ENCODE measurements at places on chromosomes 16 and 17. TPM values are rescaled to one million over a fixed set of nuclear protein-coding genes. Genes with fewer than 3 reads are reported as not detected.

- no peaks in the 10 kb centered on the region for H3K27me3 ChIP-seq
- no peaks in the 10 kb centered on the region for H3K4me1 ChIP-seq
- no peaks in the 10 kb centered on the region for H3K36me3 ChIP-seq
- DNase-seq, result peak; percentile 20
- H3K4me3 ChIP-seq, result no peak overlapping the region
These were observed 151.7 kb downstream of the ANKFN1 start for GRCh38 chr17:56305007-56305406.

GRCh38 chr16:24819462-24820040, 26.2 kb upstream of the SLC5A11 start:
- no peak for DNase-seq
- H3K4me1 ChIP-seq, result no peaks in the 10 kb centered on the region
- no peaks in the 10 kb centered on the region for H3K27me3 ChIP-seq
- H3K4me3 ChIP-seq, result no peak overlapping the region
- peaks cover 87% of the 10 kb centered on the region for H3K36me3 ChIP-seq
- H3K27ac ChIP-seq, result peak overlapping the region; percentile 63

DNA sequence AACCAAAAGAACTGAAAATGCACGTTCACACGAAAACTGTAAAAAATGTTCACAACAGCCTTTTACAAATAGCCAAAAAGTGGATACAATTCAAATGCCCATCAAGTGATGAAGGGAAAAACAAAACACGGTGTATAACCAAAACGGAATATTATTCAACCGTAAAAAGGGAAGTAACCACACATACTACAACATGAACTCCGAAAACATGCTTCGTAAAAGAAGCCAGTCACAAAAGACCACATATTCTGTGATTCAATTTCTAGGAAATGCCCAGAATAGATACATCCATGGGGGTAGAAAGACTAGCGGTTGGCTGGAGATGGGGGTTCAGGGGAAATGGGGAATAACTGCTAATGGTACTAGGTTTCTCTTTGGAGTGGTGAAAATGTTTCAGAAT, 81.5 kb upstream of the TRAP1 start:
- peaks cover 7% of the 10 kb centered on the region for H3K4me1 ChIP-seq
- no peaks in the 10 kb centered on the region for H3K27me3 ChIP-seq
- DNase-seq, result no peak
- no peak overlapping the region for H3K4me3 ChIP-seq

- DNase-seq, result peak; percentile 67
- no peaks in the 10 kb centered on the region for H3K27me3 ChIP-seq
- H3K4me3 ChIP-seq, result no peak overlapping the region
These were observed 1.4 kb upstream of the UNK start for GRCh38 chr17:75783069-75783783.

DNA sequence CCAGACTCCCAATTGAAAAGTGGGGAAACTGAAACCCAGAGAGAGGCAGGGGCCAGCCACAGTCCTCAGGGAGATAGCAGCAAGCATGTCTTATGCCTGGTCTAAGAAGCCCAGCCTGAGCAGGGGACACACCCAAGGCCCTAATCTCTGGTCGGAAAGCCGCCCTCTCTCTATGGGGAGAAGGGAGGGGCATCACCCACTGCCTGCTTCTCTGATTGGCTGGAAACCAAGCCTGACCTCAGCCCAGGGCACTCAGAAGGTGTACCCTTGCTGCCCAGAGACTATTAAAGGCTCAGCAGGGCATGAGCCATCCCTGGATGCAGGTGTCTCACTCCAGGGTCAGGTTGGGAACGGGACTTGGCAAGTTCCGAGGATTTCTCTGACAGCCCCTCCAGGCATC, 5.7 kb upstream of the KRT13 start:
- H3K27ac ChIP-seq, result no peak overlapping the region
- DNase-seq, result no peak
- no peak overlapping the region for H3K4me3 ChIP-seq
- H3K27me3 ChIP-seq, result no peaks in the 10 kb centered on the region

- no peaks in the 10 kb centered on the region for H3K36me3 ChIP-seq
- H3K27ac ChIP-seq, result no peak overlapping the region
- H3K4me1 ChIP-seq, result no peaks in the 10 kb centered on the region
- no peaks in the 10 kb centered on the region for H3K27me3 ChIP-seq
These were observed 256.1 kb downstream of the CDH8 start for GRCh38 chr16:61780161-61780560.

DNA sequence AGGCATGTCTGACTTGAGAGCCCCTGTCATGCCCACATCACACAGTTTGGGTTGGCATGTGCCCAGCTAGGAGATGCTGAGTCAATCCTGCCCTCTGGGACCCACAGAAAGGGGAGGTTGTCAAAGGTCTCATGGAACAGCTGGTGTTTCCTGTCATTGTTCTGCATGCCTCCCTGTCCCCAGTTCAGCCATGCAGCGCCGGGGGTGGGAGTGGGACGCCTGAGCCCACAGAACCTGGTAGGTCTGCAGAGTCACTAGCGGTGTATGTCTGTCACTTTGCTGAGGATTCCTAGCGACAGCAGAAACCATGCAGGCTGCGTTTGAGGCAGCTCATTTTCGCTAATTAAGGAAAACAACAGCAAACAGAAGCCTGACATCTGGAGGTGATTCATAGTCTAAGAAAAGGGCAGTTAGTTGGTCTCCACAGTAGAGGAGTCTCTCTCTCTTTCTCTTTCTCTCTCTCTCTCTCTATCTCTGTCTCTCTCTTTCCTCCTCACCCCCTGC, 19.6 kb upstream of the CCL1 start:
- H3K27ac ChIP-seq, result no peak overlapping the region
- no peak for DNase-seq
- no peak overlapping the region for H3K4me3 ChIP-seq
- no peaks in the 10 kb centered on the region for H3K36me3 ChIP-seq

DNA sequence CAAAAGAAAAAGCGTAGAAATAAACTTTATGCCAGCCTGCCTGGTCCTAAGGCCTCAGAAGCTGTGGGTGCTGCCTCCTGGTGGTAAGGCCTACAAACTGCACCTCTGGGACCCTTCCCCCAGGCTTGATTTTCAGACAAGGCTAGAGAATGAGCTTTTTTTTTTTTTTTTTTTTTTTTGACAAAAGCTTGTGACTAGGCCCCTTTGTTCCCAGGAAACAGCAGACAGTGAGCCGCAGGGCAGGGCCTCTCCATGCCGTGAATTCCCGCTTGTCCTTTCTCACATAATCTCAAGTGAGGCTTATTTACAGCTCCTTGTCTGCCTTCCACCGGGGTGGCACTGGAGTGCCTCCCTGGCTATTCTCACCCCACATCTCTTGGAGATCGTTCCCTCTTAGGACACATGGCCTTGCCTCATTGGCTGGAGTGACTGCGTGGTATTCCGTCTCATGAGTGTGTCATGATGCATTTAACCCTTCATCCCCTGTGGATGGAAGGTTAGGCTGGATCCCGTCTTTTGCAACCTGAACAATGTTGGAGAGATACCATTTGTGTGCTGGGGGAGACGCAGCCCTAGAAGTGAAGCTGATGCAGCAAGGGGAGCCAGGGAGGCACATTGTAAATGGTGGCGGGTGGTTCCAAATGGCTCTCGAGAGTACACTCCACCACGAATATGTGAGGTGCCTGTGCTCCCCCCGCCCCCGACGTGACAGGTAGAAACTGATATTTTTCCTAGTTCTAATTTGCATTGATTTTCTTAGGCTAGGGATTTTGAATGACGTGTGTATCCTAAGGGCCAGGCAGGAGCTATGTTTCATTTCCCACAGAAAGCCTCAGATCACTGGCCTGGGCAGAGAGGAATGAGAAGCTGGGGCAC, 49.6 kb downstream of the USP22 start:
- peak overlapping the region; percentile 17 for H3K27ac ChIP-seq
- H3K4me1 ChIP-seq, result peaks cover 6% of the 10 kb centered on the region
- DNase-seq, result peak; percentile 92
- H3K27me3 ChIP-seq, result no peaks in the 10 kb centered on the region
- H3K36me3 ChIP-seq, result 0 out of 2 replicates have a peak, but pooled peaks cover 3% of the 10 kb centered on the region
- no peak overlapping the region for H3K4me3 ChIP-seq

GRCh38 chr17:57355090-57355859, 99.0 kb downstream of the MSI2 start:
- H3K4me1 ChIP-seq, result peaks cover 28% of the 10 kb centered on the region
- no peaks in the 10 kb centered on the region for H3K27me3 ChIP-seq
- no peak overlapping the region for H3K4me3 ChIP-seq
- no peaks in the 10 kb centered on the region for H3K36me3 ChIP-seq
- no peak overlapping the region for H3K27ac ChIP-seq

- H3K27me3 ChIP-seq, result peaks cover 78% of the 10 kb centered on the region
- peak; percentile 97 for DNase-seq
- H3K27ac ChIP-seq, result no peak overlapping the region
- peak overlapping the region; percentile 81 for H3K4me3 ChIP-seq
These were observed 46.5 kb downstream of the SRCIN1 start for GRCh38 chr17:38559051-38559879.

- DNase-seq, result peak; percentile 83
- peaks cover 16% of the 10 kb centered on the region for H3K4me1 ChIP-seq
- peak overlapping the region; percentile 86 for H3K4me3 ChIP-seq
- H3K36me3 ChIP-seq, result no peaks in the 10 kb centered on the region
- no peak overlapping the region for H3K27ac ChIP-seq
These were observed 27.8 kb downstream of the GNPTG start for GRCh38 chr16:1379304-1380076.

DNA sequence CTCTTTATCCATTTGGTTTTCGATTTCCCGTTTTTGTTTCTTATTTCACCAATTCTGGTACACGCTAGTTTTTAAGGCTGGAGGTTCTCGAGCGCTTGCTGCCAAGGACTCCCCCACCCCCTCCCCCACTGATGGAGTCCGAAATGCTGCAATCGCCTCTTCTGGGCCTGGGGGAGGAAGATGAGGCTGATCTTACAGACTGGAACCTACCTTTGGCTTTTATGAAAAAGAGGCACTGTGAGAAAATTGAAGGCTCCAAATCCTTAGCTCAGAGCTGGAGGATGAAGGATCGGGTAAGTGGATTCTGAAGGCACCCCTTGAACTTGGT, 825 bp downstream of the RPTOR start:
- H3K27ac ChIP-seq, result peak overlapping the region; percentile 83
- DNase-seq, result peak; percentile 29
- H3K4me1 ChIP-seq, result peaks cover 11% of the 10 kb centered on the region
- H3K4me3 ChIP-seq, result peak overlapping the region; percentile 87

- peaks cover 5% of the 10 kb centered on the region for H3K36me3 ChIP-seq
- peak overlapping the region; percentile 96 for H3K4me3 ChIP-seq
- no peaks in the 10 kb centered on the region for H3K27me3 ChIP-seq
- H3K4me1 ChIP-seq, result peaks cover 25% of the 10 kb centered on the region
- no peak for DNase-seq
These were observed 1.2 kb downstream of the VAMP2 start for GRCh38 chr17:8161289-8162232.

GRCh38 chr17:35099908-35100307, 19.8 kb downstream of the RAD51D start:
- no peaks in the 10 kb centered on the region for H3K27me3 ChIP-seq
- H3K27ac ChIP-seq, result no peak overlapping the region
- no peaks in the 10 kb centered on the region for H3K4me1 ChIP-seq
- DNase-seq, result no peak

- no peak overlapping the region for H3K4me3 ChIP-seq
- H3K36me3 ChIP-seq, result peaks cover 23% of the 10 kb centered on the region
- no peaks in the 10 kb centered on the region for H3K27me3 ChIP-seq
These were observed 18.4 kb downstream of the GOSR1 start for GRCh38 chr17:30495586-30495985.

- no peak overlapping the region for H3K27ac ChIP-seq
- H3K4me1 ChIP-seq, result no peaks in the 10 kb centered on the region
- H3K4me3 ChIP-seq, result no peak overlapping the region
- H3K36me3 ChIP-seq, result no peaks in the 10 kb centered on the region
- no peak for DNase-seq
- no peaks in the 10 kb centered on the region for H3K27me3 ChIP-seq
These were observed 584.6 kb upstream of the CDH5 start for GRCh38 chr16:65781855-65782254.

Gene TBX2
- total RNA-seq, result not detected

Gene CTRB1
- not detected for total RNA-seq

Gene KRTAP9-4
- total RNA-seq, result not detected

Gene RDM1
- total RNA-seq, result 3.9 TPM

Gene SMIM5
- total RNA-seq, result not detected

Gene ALOX12B
- total RNA-seq, result not detected

Gene ARL5C
- not detected for total RNA-seq

Gene GINS2
- 40.5 TPM for total RNA-seq

Gene KRTAP1-1
- not detected for total RNA-seq

Gene C17orf78
- not detected for total RNA-seq

Gene C17orf58
- 42.3 TPM for total RNA-seq

Gene CLEC19A
- not detected for total RNA-seq

Gene SEZ6L2
- total RNA-seq, result 55.8 TPM

Gene OTOA
- total RNA-seq, result 0.17 TPM

Gene CBFA2T3
- 1.5 TPM for total RNA-seq

Gene ACOX1
- 32.9 TPM for total RNA-seq

Gene MLKL
- total RNA-seq, result 7.5 TPM

Gene SARM1
- total RNA-seq, result 15.3 TPM

Gene CPPED1
- 7.5 TPM for total RNA-seq

Gene BCAS3
- total RNA-seq, result 19.7 TPM

Gene CX3CL1
- 0.16 TPM for total RNA-seq

All from GM23338 (cell line).